Non-pigmented ciliary epithelial cell (primary cell): ENCODE measurements at places on chromosomes 7 and 10.

DNA sequence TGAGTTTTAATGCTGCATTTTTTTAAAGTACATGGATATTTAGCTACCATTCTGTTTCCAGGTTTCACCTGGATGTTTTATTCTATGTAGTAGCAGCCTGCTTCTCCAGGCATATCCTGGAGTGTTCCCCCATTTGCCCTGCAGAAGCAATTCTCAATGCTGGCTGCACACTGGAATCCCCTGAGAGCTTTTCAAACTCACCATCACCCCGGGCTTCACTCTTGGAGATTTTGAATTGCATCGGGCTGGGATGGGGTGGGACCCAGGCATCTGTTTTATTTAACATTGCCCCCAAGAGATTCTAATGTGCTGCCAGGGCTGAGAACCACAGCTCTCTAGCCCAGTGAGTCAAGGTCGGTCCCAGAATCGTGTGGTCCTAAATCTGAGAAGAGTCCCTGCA is 113.2 kb upstream of the MACROH2A2 start:
- DNase-seq: no peak

- DNase-seq: peak; percentile 14
These were observed 20.5 kb upstream of the CFAP46 start for GRCh38 chr10:132962623-132963429.

DNA sequence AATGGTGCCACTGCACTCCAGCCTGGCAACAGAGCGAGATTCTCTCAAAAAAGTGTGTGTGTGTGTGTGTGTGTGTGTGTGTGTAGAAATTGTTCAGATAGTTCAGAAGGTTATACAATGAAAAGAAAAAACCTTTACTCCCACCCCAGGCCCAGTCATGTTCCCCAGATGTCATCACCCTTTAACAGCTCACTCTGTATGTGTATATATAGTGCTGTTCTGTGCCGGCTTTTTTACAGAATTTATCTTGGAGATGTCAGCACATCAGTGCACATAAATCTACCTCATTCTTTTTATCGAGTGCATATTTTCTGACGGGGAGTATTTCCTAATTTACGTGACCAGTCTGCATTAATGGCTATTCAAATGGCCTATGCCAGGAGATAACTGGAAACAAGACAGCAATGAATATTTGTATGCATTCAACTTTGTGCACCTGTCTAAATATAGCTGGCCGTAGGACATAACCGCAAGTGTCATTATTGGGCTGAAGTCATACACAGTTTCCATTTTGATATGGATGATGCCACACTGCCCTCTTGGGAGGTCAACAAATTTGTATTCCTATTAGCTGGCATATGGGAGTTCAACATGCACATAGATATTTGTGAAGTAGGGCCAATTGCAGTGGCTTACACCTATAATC is 11.7 kb downstream of the NIPSNAP2 start:
- DNase-seq: no peak

DNA sequence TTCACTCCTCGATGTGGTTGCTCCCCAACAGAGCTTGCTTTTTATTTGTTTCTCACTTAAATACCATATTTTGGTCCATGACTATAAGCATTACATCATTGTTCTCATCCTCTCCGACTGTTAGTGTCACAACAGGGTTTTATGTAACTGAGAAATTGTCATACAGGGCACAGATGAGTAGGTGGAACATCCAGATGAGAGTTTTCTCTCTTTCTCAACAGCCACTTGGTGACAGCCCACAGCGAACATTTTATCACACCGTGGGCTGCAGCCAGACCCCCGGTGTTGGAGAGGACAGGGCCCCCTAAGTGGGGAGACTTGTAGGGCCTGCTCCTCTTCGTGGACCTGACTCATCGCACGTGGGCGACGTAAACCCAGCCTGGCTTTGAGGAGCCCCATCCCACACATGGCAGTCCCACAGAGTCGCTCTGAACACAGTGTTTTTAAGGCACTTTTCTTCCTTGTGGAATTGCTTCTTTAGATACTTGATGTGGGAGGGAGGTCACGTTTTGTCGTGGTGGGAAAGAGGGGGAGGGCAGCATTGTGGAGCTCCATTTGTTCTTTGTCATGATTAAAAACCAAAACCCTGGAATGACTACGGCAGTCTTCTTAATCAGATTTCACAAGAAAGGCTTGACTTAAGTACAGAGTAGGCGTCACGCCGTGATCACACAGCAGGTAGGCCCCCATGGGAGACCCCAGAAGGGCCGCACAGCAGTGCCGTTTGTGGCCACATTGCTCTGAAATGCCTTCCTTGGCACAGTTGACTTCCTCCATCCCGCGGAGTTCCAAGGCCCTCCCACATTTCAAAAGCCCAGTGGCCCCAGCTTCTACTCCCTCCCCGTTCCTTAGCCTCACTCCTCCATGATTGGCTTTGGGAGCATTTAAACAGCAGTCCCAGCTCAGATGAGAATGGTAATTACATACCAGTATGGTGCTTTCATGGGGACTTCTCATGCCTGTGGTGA is 220.6 kb downstream of the CCDC3 start:
- DNase-seq: no peak

- DNase-seq: no peak
These were observed 56.2 kb downstream of the GLI3 start for GRCh38 chr7:42180806-42181205.

- no peak for DNase-seq
These were observed 8.4 kb downstream of the TLX1 start for GRCh38 chr10:101139421-101139911.

GRCh38 chr7:105872491-105872890 is 3.9 kb downstream of the ATXN7L1 start:
- no peak for DNase-seq

DNA sequence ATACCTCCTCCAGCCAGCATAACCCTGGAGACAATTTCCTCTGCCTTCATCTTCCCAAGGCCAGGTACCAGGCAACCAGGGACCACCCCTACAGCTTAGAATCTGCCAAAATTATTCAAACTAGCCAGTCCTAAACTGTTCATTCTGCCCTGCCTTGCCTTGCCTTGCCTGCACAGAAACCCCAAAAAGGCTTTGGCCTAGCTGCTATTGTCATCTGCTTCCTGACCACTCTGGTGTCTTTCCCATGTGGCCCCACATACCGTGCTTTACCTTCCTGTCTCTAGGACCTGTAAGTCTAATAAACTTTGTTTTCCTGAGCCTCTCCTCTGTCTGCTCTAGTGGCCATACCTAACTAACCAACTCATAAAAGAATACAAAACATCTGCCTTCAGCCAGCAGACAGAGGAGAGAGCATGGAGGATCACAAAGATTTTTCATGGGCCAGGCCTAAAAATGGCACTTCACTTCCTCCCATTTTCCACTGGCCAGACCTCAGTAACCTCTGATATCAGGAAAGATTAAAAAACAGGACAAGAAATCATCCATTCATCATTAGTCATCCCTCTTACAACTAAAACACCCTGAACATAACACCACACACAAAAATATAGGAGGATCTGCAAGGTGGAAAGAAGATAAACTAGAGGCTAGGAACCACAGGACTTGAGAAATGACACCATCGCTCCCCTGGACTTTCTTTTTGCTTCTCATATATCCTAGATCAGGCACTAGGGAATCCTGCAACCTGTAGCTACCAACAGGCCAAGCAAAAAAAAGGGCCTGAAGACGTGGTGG is 51.5 kb downstream of the IMMP2L start:
- DNase-seq: no peak

DNA sequence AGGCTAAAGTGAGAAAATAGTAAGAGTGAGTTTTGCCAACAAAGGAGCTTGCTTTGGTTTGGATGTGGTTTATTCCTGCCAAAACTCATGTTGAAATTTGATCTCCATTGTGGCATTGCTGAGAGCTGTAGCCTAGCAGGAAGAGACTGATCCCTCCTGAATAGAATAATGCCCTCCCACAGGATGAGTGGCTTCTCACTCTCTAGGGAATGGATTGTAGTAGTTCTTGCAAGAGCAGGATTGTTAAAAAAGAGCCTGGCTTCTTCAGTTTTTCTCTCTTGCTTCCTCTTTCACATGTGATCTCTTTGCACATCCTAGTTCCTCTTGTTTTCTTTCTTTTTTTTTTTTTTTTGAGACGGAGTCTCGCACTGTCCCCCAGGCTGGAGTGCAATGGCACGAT is 34.4 kb downstream of the ASAH2 start:
- DNase-seq: no peak

- DNase-seq: no peak
These were observed 27.1 kb downstream of the KLF6 start for GRCh38 chr10:3757638-3758490.
